ENCODE measurements at places on chromosomes 1 and 21.

GRCh38 chr1:116721039-116721405 is 33.2 kb upstream of the CD2 start:
- DNase-seq: no peak

DNA sequence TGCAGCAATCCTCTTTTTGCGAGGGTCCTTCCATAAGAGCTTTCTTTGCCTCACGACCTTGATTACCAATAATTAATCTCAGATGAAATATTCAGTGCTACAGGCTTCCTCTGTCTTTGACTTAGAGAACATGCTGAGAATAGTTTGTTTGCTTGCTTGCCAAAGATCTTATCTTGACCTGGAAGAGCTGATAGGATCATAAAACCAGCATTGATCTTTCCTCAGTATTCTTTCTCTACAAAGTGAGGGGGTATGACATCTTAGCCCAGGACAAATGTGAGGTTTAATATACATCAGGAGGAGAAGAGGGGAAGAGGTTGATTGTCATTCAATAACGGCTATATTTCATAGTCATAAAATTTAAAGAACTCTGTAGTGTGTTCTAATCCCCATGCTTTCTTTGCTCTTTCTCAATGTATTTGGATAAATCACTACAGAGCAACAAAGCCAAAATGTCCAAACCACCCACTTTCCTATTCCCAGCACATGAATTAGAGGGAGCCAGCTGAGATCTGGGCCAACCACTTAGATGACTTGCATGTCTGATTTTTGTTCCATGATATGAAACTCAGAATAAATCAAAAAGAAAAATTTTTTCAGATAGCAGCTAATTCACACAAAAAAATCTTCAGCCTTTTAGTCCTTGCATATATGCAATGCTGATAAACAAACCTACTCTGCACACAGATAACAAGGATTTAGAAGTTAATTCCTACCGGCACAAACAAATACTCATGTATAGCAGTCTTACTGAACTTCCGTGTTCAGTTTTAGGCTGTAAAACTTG is 50.5 kb upstream of the IPO9 start:
- DNase-seq: no peak

GRCh38 chr1:50747394-50747793 is 212.7 kb downstream of the FAF1 start:
- DNase-seq: no peak

- DNase-seq: peak; percentile 28
These were observed 120.9 kb upstream of the IPO9 start for GRCh38 chr1:201708085-201708512.

GRCh38 chr1:8028571-8028910 is 2.4 kb upstream of the ERRFI1 start:
- DNase-seq: no peak

GRCh38 chr1:159040206-159040605 is 30.5 kb downstream of the IFI16 start:
- DNase-seq: no peak

DNA sequence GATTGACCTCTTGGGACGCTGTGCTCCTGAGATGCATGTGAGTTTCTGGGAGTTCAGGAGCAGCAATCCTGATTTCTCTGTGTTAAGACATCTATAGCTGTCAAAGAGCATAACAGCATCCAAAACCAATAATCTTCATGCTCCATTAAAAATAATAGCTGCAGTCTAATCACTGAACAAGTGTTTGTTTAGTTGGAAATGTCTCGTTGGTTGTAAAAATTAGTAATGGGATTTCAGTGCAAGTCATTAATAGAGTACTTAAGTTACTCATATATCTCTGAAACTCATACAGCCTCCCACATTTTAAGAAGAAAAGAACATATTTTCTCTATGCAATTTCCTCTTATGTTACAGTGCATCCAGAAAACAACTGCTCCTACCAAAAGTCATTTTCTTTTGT is 249.8 kb downstream of the ZP4 start:
- no peak for DNase-seq

All from SK-MEL-5 (cell line).